Muscle of back (tissue), 13 donors: ENCODE measurements at places on chromosomes 11 and 22. TPM values are rescaled to one million over a fixed set of nuclear protein-coding genes. Genes with fewer than 3 reads are reported as not detected.

GRCh38 chr11:89612096-89612495 is 98.0 kb upstream of the TRIM77 start:
- DNase-seq = no peak

- no peak for DNase-seq
These were observed 26.9 kb upstream of the LDHA start for GRCh38 chr11:18367431-18367830.

DNA sequence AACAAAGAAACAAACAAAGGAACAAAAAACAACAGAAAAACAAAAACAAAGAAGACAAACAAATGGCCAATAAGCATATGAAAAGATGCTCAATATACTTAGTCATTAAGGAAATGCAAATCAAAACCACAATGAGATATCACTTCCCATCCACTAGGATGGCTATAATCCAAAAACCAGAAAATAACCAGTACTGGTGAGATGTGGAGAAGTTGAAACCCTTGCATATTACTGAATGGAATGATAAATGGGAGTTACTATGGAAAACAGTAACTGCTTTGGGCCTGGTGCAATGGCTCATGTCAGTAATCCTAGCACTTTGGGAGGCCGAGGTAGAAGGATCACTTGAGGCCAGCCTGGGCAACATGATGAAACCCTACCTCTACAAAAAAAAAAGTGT is 44.9 kb upstream of the RBFOX2 start:
- DNase-seq = no peak

- DNase-seq = no peak
These were observed 7.0 kb downstream of the TNNI2 start for GRCh38 chr11:1845561-1846452.

GRCh38 chr11:1746511-1746931 is 3.9 kb downstream of the IFITM10 start:
- DNase-seq = no peak

DNA sequence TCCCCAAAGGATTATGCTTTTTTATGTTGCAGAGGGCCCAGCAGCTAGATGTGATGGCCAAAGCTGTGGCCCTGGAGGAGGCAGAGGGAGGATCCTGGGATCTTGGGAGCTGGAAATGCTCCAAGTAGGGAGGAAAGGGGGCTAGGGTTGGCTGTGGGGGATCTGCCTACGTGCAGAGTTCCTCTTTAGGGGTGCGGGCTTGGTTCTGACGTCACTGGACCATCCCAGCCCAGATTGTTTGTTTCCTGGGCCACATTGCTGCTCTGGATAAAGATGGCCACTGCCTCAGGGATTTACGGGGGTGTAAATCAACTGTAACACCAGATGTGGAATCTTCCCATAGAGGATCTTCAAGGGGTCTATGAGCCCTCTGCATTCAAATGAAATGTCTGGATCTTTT is 110.3 kb upstream of the SYT13 start:
- no peak for DNase-seq

DNA sequence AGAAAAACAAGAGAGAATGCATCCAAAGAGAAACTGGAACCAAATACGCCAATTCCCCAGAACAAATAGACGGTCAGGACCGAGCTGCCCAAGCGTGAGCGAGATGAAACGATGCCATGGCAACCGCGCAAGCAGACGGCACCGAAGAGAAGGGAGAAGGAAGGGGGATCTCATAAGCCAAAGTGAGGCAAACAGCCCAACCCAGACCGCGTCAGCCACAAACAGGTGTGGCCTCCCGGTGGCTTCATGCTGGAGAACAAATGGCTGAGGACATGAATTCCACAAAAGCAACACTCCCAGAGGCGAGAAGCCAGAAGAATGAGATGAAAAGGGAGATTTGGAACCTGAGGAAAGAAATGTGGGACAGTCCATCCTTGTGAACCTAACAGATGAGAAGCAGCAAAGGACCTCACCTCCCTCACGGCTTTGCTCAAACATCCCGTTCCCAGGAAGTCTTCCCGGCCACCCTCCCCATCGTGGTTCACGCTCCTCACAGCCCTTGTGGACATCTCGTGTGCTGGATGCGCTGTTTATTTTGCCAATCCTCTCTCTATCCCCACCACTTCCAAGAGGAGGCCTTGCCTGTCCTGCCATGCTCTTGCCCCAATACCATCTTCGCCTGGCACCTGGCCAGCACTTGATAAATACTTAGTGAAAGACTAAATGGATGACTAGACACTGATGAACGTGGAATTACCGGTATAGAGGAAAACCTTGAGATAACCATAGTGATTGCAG is 89.1 kb upstream of the RTL6 start:
- DNase-seq = peak; percentile 51

GRCh38 chr11:23729088-23729487 is 767.8 kb upstream of the LUZP2 start:
- no peak for DNase-seq

- DNase-seq = no peak
These were observed 153.8 kb upstream of the ARHGAP20 start for GRCh38 chr11:110866081-110866480.

DNA sequence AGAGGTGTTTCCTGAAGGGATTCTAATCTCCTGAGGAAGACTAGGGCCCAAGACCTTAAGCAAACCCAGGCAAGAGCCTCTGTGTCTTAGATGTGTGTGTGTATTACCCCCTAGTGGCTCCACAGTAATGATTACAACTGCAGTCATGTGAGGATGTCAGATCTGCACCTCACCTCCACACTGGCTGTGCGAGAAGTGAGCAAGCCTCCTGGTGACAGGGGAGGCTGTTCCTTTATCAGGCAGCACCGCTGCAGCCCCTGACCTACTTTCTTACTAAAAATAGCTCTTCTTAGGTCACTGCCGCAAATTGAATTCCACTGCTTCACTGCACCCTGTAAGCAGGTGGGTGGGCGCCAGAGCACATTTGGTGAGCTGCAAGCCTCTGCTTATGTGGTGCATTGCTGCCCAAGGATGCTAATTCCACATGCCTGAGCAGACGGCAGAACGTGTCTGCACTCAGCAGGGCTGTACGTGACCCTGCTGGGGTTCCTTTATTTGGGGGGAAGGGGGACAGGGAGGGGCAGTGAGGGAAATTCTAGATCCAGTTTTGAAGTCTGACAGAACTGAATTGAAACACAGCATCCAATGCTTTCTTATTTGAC is 112.4 kb downstream of the KCNC1 start:
- no peak for DNase-seq

DNA sequence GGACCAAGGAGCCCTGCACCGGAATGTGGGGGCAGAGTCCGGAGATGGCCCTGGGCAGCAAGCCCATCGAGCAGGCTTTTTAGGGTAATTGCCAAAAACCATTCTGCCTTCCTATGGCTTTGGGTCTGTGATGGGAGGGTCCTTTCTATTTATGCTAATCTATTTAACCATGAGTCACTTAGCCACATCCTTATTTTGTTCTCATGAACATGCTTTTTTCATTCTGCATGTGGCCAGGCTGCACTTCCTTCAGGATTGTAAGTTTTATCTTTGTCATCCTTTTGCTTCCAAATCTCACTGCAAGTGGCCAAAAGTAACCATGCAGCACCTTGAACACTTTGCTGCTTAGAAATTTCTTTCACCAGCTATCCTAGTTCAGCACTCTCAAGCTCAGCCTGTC is 88.3 kb downstream of the EFCAB6 start:
- DNase-seq = no peak

The ACRV1 gene
- polyA plus RNA-seq = 0.43 TPM

The YPEL4 gene
- polyA plus RNA-seq = 1.9 TPM

The LRRC4C gene
- 3.9 TPM for polyA plus RNA-seq

The PRR33 gene
- 7.7 TPM for polyA plus RNA-seq

The MGAT3 gene
- polyA plus RNA-seq = 3.4 TPM

The CCDC87 gene
- 0.18 TPM for polyA plus RNA-seq

The C22orf23 gene
- polyA plus RNA-seq = 11.1 TPM
